T follicular helper cell (primary cell): ENCODE measurements at places on chromosomes 12 and 14.

DNA sequence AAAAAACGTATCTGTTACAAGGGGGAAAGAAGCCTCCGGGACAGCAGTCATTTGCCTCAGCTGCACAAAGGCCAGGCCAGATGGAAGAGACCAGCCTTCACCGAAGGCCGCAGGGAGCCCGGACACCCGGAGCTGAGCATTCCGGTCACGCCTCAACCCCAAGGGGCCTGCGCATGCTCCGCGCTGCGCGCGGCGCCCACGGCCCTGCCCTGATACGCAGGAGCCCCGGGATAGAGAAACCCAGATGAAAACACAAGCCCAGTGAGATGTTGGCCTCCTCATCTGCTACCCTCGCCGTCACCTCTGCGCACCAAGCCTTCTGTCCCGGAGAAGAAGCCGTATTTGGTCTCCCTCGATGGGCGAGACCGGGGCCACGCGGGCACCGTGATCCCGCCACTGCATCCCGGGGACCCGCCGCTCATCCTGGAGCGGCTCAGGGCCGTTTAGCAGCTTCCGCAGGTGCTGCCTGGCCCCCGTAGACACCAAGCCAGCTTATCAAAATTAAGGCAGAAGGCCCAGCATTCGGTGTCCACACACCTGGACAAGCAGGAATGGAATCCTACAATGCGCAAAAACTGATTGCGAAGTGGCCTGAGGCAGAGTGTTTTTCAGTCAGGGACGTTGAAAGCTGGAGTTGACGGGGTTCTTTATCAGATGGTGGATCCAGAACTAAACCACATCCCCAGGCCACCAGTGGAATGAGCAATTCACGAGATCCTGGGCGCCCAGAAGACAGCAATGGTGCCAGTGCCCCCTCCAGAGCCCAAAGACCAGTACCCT, 2.6 kb downstream of the OR8S1 start:
- DNase-seq = no peak

GRCh38 chr12:127162902-127163301, 1104.1 kb upstream of the TMEM132C start:
- DNase-seq = no peak

- DNase-seq = no peak
These were observed 76.6 kb downstream of the SINHCAF start for GRCh38 chr12:31249356-31249755.

- DNase-seq = no peak
These were observed 18.2 kb upstream of the STRAP start for GRCh38 chr12:15863984-15864383.

DNA sequence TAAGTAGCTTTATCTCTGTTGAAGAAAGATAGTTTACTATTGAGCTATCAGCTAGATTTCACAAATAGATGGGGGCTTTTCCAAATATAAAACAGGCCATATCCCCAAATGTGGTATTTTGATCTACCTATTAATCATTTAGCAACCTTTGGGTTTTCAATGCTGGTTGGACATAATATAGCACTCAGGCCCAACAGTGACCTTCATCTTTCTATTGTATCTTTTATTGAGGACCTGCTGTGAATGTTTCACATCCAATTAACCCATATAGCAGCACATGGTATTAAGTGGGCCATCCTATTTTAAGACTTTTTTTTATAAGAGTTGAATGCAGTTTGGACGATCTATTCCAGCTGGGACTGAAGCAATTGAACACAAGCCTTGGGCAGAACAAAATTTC, 10.0 kb upstream of the NR1H4 start:
- no peak for DNase-seq

GRCh38 chr12:5524769-5525436, 93.0 kb downstream of the NTF3 start:
- no peak for DNase-seq

GRCh38 chr14:100015251-100015655, 50.0 kb upstream of the EVL start:
- no peak for DNase-seq

DNA sequence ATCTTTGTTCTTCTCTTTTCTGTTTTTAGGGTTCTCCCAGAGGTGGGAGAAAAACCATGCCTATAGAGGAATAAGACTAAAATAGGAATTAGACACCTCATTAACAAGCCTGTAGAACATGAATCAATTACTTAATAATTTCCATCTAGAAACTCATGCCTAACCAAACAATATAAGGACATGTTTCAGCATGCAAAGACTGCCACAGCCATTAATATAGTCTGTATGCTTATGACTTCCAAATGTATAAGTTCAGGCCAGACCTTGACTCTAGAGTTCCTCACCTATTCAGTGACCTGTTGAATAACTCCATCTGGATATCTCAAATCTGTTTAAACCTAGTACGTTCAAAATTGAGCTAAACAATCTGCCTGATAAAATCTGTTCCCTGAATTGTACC, 304.6 kb downstream of the BMP4 start:
- DNase-seq = no peak

DNA sequence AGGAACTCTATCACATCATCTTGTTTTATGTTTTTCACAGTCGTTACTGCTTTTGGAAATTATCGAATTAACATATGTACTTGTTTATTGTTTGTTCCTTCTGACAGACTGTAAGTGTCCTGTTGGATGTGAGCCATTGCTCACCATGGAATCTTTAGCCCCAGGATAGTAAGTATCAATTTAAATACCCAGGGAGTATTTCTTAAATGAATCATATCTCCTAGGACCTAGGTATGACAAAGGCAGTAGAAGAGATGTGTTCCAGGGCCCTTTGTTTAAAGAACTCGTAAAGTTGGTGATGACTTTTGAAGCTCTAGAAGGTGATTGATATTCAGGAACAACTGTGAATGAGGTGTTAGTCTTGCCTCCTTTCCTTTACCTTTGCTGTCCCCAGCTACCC, 30.3 kb upstream of the STRAP start:
- DNase-seq = no peak

GRCh38 chr14:40682131-40682913, 924.4 kb upstream of the LRFN5 start:
- DNase-seq = no peak

DNA sequence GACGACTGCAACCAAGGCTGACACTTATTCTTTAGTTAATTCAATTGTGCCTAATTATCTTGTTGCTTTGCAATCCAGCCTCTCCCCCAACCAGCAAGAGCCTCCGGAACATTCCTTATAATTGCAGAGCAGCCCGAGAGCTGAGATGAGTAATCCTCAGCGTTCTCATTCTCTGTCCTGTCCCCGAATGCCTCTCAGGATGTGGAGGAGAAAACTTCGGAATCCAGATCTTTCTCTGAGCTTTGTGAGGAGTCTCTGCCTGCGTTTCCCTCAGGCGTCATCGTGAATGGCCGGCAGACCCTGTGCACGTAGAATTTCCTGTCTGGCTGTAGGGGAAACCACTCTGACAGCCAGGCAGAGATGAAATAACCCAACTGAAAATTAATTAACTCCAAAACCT, 160.5 kb upstream of the DIO3 start:
- no peak for DNase-seq
